ENCODE measurements at places on chromosomes 5 and 9.
A peak's percentile ranks its signal among the peaks of the same experiment; 100 is the strongest.

GRCh38 chr5:116476897-116477537 is 97.6 kb downstream of the SEMA6A start:
- DNase-seq, result no peak

GRCh38 chr9:124121725-124122124 is 110.2 kb downstream of the LHX2 start:
- no peak for DNase-seq

DNA sequence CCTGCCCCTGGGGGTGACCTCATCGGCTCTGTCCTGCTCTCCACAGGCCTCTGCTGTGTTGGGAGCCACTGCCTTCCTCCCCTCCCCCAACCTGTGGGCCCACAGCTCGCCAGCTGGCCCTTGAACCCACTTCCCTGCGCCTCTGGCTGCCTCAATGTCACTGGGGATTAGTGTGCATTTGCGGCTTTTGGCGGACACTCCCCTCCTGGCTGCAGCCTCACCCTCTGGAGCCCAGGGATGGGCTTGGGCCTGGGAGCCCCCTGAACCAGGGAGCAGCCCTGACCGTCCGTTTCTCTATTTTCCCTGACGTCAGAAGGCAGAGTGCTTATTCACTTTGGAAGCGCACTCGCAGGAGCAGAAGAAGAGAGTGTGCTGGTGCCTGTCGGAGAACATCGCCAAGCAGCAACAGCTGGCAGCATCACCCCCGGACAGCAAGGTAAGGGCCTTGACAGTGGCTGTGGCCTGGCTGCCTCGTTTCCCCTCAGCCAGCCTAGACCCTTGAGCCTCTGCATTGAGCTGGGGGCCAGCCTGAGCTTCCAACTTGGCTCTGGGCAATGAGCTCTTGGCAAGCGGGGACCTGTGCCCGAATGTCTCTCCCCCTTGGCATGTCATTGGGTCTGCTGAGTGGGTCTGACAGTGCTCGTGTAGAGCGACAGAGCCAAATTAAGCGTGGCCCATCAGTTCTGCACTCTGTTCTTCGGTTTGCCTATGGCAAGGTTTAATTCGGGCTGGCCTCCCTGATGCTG is 73.1 kb downstream of the RGS3 start:
- DNase-seq, result no peak

DNA sequence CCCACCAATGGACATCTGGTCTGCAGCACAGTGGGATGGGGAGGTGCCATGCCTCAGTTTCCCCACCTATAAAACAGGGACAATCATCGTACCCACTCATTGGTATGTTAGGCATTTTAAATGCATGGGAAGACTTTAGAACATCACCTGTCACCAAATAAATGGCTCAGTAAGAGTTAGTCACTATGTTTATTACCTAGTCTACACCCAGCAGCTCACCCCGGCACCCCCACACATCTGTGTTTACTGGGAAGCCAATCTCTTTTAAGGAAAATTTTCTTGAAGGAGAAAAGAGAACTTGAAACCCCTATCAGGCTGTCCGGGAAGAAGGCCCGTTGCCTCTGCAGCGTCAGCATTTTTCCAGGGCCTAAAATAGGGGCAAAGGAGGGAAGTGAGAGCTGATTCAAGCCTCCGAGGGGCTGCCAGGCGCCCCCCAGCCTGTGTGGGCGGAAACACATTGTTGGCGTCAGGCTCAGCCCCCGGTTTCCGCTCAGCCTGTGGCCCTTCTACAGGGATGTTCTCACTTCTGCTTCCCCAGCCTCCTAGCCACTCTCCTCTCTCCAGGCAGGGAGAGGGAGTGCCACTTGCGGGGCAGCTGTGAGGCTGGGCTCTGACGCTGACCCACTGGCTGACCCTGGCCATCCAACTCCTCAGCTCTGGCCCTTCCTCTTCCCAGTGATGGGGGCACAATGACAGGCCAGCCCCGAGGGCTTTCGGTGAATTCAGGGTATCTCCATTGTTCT is 4.6 kb downstream of the CSF1R start:
- DNase-seq, result peak; percentile 98

DNA sequence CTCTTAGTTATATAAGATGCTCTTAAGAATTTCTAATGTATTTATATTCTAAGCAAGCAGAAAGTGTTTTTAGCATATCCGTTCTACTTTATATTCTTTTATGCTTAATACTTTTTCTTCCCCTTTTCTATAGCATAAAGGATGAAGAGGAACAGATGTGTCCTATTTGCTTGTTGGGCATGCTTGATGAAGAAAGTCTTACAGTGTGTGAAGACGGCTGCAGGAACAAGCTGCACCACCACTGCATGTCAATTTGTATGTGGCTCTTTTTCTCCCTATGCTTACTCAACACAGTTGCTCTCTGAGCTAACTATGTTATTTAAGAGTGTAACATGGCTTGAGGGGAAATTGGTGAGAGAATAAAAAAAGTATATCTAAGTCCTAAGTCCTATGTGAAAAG is 37.6 kb upstream of the SETD9 start:
- DNase-seq, result no peak

DNA sequence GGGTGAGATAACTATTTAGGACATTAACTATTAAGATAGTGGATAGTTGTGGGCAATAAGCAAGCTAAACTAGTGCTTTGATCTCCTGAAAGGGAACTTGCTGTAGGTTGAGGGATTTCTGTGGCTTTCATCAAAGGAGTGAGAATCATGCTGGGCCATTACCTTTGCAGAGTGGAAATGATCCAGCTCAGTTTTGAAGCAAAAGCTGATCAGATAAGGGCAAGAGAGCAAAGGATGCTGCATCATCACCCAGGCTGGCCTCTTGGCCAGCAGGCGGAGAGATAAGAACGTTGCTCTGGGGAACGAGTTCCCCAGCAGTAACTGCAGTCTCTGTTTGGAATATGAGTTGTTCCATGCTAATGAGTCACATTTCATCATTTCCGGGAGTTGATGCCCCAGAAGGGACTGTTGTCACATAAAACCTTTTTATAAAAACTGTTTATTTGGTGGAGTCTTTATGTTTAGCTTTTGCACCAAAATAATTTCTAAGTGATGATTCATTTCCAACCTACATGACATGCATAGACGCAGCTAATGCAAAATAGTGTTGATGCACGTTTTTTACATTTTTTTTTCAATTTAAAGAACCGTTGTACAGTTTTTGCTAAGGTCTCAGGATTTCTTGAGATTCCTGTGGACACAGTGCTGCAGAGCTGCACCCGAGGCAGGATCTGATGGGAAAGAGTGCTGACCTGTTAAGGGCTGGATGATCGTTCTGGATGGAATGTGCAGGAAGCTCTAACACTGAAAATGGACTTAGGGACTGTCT is 99.3 kb downstream of the ACTBL2 start:
- peak; percentile 6 for DNase-seq

DNA sequence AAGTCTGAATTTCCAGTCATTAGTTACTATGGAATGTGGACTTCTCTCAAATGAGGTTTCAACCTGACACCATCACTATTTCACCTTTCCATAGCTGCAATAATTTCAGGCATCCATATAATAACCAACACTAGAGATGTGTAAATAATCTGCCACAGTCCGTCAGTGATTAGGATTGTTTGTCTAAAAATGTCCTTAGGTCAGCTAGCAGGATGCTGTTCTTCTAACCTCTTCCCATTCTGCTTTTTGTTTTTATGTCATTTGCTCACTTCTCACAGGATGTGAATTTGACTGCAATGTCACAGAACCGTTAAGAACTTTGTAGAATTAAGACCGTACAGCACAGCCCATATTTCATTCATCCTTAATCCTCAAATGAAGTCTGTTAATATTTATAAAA is 166.4 kb upstream of the RASA1 start:
- no peak for DNase-seq

DNA sequence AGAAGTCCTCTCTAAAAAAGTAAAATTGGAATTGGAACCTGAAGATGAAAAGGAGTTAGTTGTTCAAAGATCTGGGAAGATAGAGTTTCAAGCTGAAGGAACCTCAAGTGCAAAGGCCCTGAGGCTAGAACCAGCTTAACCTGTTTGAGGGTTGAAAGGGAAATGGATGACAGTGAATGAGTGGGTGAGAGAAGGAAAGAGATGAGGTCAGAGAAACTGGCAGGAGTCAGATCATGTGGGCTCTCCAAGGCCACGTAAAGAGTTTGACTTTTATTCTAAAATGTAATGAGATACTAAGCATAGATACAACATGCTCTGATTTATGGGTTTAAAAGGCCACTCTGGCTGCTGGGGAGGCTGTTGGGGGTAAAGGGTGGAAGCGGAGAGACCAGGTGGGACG is 2.5 kb upstream of the RAD23B start:
- peak; percentile 42 for DNase-seq

- peak; percentile 14 for DNase-seq
Measured at GRCh38 chr5:87195616-87196015, 72.1 kb upstream of the RASA1 start.

GRCh38 chr5:116573702-116574366 is 789 bp downstream of the SEMA6A start:
- no peak for DNase-seq

GRCh38 chr5:66897356-66897755 is 299.2 kb downstream of the CD180 start:
- no peak for DNase-seq

DNA sequence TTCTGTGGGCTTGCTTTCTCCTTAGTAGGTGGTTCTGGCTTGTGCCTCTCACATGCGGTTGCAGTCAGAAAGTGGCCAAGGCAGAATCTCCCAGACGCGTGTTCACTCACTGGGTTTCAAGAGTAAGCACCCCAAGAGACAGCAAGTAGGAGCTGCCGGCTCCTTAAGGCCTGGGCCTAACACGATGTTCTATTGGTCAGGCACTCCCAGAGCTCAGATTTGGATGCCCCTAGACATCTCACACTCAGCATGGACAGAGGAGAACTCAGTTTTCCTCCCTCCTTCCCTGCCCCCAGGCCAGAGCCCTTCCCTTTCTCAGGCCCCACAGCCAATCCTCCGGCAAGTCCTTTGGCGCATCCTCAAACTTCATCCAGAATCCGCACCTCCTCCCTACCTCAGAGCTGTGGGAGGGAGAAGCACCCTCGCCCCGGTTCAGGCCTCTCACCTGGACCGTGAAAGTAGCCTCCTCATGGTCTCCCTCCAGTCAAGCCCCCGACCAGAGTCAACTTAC is 6.5 kb upstream of the CARD19 start:
- DNase-seq, result no peak

DNA sequence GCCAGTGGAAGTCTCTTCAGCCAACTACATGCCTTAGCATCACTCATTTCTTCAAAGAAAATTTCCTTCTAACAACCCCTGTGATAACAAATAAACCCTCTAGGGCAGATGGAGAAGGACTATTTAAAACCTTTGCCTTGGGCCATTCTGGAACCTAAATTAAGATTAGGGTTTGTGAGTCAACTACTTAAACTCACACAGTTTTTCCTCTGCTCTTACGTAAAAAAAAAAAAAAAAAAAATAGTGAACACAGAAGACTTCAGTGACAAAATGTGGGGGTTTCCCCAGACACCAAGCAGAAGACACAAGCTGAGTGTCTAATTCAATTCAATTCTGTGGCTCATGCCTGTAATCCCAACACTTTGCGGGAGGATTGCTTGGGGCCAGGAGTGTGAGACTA is 65.8 kb upstream of the ERCC6L2 start:
- no peak for DNase-seq

GRCh38 chr5:156051972-156052371 is 275.0 kb upstream of the SGCD start:
- DNase-seq, result no peak

- no peak for DNase-seq
Measured at GRCh38 chr5:150601491-150602345, 38.7 kb upstream of the SYNPO start.
